ENCODE measurements at places on chromosomes 13 and 19.
A peak's percentile ranks its signal among the peaks of the same experiment; 100 is the strongest.

DNA sequence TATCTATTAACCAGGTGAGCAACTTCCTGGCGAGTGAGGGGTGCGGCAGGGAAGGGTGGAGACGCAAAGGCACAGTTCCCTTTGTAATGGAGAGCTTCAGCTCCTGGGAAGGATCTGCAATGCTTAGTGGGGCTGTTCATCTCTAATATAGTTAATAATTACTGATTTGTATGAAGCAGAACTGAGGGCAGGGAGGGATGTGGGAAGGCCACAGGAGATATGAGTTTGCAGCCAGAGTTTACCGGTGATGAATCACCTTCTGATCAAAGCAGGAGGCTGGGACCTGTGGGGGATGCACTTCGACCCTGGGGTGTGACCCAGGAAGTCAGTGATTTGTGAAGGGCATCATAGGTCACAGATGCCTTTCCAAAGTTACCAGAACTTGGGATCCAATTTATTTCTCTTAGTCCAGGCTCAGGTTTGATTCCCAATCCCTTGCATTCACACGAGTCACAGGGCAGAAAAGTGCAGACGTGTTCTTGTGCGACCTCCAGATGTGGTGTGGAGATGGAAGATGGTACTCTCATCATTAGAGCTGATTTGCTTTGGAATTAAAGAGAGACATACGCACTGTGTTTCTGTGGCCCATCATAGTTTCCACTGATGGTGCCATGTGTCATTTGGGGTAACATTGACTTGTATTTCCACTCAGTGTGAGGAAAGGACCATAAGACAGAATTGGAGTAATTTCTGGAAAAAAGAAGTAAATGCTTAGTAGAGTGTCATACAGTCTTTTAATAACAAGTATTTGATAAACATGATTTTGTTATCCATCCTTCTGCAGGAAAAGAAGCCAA lies 55.0 kb downstream of the LRCH1 start:
- H3K36me3 ChIP-seq = no peaks in the 10 kb centered on the region
- no peaks in the 10 kb centered on the region for H3K27me3 ChIP-seq
- no peak overlapping the region for H3K4me3 ChIP-seq
- peaks cover 70% of the 10 kb centered on the region for H3K4me1 ChIP-seq

GRCh38 chr13:73955977-73956500 lies 178.2 kb downstream of the KLF12 start:
- H3K27me3 ChIP-seq = no peaks in the 10 kb centered on the region
- H3K4me1 ChIP-seq = peaks cover 4% of the 10 kb centered on the region
- H3K36me3 ChIP-seq = no peaks in the 10 kb centered on the region
- H3K27ac ChIP-seq = no peak overlapping the region

DNA sequence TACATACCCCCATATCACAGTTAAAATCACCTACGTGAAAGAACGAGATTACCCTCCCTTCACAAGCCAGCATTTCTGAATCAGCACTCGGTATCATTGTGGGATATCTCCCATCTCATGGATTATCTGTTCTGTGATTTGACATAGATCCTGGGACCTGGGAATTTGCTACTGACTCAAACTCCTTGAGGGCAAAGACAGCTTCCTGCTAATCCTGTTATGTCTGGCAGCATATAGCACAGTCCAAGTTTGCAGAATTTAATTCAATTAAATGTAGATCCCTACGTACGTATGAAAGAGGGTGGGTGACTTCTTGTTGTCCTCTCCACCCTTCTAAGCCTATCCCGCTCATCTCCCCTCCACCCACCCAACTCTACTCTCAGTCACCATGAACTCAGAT lies 476.5 kb downstream of the KLF5 start:
- no peaks in the 10 kb centered on the region for H3K36me3 ChIP-seq
- no peaks in the 10 kb centered on the region for H3K27me3 ChIP-seq
- H3K27ac ChIP-seq = no peak overlapping the region
- no peak for DNase-seq

DNA sequence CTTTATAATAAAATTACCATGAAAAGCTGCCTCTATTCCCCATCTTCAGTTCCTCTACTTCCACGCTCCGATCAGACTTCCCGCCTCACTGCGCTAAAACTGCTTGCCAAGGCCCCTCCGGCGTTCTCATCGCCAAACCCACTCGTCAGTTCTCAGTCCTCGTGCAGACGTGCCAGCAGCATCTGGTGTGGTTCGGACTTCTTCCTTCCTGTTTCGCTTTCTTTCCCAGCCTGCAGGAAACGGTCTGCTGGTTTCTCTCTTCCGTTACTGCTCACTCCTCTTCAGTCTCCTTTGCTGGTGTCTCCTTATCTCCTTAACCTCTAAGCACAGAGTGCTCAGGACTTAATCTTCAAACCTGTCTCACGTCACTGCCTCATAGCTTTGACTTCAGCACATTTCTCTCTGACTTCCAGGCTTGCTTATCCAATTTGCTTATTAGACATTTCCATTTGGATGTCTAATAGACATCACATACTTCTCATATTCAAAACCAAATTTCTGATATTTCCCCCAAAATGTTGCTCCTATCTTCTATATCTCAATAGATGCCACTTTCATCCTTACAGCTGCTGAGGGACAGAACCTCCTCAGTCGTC lies 40.3 kb downstream of the RCBTB2 start:
- peak overlapping the region; percentile 10 for H3K4me3 ChIP-seq
- no peaks in the 10 kb centered on the region for H3K4me1 ChIP-seq
- H3K27ac ChIP-seq = peak overlapping the region; percentile 41

GRCh38 chr13:110154410-110154933 lies 152.5 kb downstream of the COL4A1 start:
- peaks cover 97% of the 10 kb centered on the region for H3K36me3 ChIP-seq
- DNase-seq = no peak
- no peak overlapping the region for H3K27ac ChIP-seq
- H3K27me3 ChIP-seq = no peaks in the 10 kb centered on the region
- no peak overlapping the region for H3K4me3 ChIP-seq
- H3K4me1 ChIP-seq = peaks cover 7% of the 10 kb centered on the region

DNA sequence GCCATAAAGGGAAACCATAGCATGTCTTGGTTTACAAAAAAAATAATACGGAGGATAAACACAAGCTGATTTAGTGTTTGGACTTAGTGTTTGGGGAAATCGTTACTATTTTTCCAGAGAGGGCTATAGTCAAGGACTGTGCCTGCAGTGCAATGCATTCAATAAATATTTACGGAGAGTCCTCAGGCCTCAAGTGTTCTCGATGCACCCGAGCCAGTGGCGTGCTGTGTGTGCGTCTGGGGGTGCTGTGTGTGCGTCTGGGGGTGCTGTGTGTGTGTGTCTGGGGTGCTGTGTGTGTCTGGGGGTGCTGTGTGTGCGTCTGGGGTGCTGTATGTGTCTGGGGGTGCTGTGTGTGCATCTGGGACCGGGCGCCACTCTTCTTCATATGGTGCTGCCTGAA lies 71.7 kb upstream of the GTF3A start:
- no peak for DNase-seq
- peak overlapping the region; percentile 5 for H3K4me3 ChIP-seq
- H3K27ac ChIP-seq = peak overlapping the region; percentile 75
- H3K27me3 ChIP-seq = no peaks in the 10 kb centered on the region
- H3K36me3 ChIP-seq = no peaks in the 10 kb centered on the region

DNA sequence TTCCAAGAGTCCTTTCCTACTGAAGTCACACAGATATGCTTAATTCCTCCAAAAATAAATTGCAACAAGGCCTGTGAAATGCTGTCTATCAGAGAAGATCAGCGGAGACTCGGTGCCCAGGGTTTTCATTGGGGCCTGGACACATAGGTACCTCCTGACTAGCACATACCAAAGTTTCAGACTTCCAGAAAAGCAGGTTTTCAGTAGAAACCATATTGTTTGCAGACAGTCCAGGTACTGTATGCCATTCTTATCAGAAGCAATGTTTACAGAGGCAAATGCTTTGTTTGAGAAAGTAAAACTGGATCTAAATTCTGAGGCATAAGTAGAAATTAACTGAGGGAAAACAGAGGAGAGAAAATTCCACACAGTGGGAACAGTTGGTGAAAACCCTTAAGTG lies 12.8 kb downstream of the ZNF229 start:
- no peaks in the 10 kb centered on the region for H3K4me1 ChIP-seq
- DNase-seq = no peak
- no peak overlapping the region for H3K27ac ChIP-seq
- H3K27me3 ChIP-seq = no peaks in the 10 kb centered on the region
- H3K36me3 ChIP-seq = peaks cover 76% of the 10 kb centered on the region

DNA sequence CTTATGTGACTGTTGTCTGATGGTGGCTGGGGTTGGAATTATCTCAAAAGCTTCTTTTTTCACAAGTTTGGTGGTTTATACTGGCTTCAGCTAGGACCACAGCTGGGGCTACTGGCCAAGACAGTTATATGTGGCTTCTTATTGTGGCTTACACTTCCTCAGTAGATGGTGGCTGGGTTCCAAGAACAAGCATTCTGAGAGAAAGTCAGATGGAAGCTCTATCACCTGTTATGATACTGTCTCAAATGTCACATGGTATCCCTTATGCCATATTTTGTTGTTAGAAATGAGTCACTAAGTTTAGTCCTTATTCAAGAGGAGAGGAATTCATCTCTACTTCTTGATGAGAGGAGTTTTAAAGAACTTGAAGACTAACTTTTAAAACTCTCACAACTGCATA lies 41.6 kb downstream of the NDFIP2 start:
- DNase-seq = no peak
- no peaks in the 10 kb centered on the region for H3K27me3 ChIP-seq
- no peak overlapping the region for H3K4me3 ChIP-seq
- H3K4me1 ChIP-seq = no peaks in the 10 kb centered on the region
- no peak overlapping the region for H3K27ac ChIP-seq
- peaks cover 16% of the 10 kb centered on the region for H3K36me3 ChIP-seq

GRCh38 chr19:9075064-9075949 lies 11.6 kb upstream of the OR1M1 start:
- H3K4me1 ChIP-seq = peaks cover 22% of the 10 kb centered on the region
- H3K36me3 ChIP-seq = no peaks in the 10 kb centered on the region
- peak overlapping the region; percentile 74 for H3K27ac ChIP-seq
- peak; percentile 93 for DNase-seq
- no peak overlapping the region for H3K4me3 ChIP-seq

GRCh38 chr19:13461536-13461935 lies 44.7 kb downstream of the CACNA1A start:
- H3K4me3 ChIP-seq = no peak overlapping the region
- no peaks in the 10 kb centered on the region for H3K27me3 ChIP-seq
- no peaks in the 10 kb centered on the region for H3K4me1 ChIP-seq
- no peak overlapping the region for H3K27ac ChIP-seq

DNA sequence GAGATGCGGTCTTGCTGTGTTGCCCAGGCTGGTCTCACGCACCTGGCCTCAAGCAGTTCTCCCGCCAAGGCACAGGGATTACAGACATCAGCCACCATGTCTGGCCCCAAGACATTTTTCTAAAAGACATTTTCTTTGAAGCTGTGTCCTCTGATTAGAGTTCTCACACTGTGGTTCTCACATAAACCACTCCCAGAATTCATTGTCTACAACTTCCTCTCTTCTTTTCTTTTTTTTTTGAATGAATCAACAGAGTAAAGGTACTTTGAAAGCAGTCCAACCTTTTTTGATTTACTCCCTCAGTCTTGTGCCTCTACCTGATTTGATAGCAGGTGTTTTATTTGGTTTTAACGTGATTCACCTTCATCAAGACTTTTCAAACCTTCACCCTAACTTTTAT lies 14.3 kb upstream of the SHD start:
- H3K4me1 ChIP-seq = peaks cover 4% of the 10 kb centered on the region
- H3K4me3 ChIP-seq = no peak overlapping the region
- DNase-seq = no peak
- H3K27me3 ChIP-seq = no peaks in the 10 kb centered on the region

DNA sequence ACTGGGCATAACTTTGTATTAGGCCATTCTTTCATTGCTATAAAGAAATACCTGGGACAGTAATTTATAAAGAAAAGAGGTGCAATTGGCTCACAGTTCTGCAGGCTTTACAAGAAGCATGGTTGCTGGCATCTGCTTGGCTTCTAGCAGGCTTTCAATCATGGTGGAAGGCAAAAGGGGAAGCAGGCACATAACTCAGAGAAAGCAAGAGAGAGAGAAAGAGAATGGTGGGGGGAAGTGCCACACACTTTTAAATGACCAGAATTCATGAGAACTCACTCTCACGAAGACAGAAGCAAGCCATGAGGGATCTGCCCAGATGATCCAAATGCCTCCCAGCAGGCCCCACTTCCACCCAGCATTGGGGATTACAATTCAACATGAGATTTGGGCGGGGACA lies 179.7 kb downstream of the SPRY2 start:
- no peak overlapping the region for H3K27ac ChIP-seq
- DNase-seq = no peak
- H3K4me1 ChIP-seq = no peaks in the 10 kb centered on the region

GRCh38 chr19:31574251-31574973 lies 225.2 kb upstream of the TSHZ3 start:
- H3K27me3 ChIP-seq = no peaks in the 10 kb centered on the region
- H3K27ac ChIP-seq = no peak overlapping the region
- no peaks in the 10 kb centered on the region for H3K36me3 ChIP-seq

- H3K36me3 ChIP-seq = no peaks in the 10 kb centered on the region
Measured at GRCh38 chr13:30149248-30149647, 158.1 kb downstream of the KATNAL1 start.

- H3K27ac ChIP-seq = no peak overlapping the region
- no peak overlapping the region for H3K4me3 ChIP-seq
- H3K27me3 ChIP-seq = no peaks in the 10 kb centered on the region
- no peak for DNase-seq
- H3K36me3 ChIP-seq = no peaks in the 10 kb centered on the region
- no peaks in the 10 kb centered on the region for H3K4me1 ChIP-seq
Measured at GRCh38 chr13:49840266-49840665, 47.8 kb upstream of the KPNA3 start.

DNA sequence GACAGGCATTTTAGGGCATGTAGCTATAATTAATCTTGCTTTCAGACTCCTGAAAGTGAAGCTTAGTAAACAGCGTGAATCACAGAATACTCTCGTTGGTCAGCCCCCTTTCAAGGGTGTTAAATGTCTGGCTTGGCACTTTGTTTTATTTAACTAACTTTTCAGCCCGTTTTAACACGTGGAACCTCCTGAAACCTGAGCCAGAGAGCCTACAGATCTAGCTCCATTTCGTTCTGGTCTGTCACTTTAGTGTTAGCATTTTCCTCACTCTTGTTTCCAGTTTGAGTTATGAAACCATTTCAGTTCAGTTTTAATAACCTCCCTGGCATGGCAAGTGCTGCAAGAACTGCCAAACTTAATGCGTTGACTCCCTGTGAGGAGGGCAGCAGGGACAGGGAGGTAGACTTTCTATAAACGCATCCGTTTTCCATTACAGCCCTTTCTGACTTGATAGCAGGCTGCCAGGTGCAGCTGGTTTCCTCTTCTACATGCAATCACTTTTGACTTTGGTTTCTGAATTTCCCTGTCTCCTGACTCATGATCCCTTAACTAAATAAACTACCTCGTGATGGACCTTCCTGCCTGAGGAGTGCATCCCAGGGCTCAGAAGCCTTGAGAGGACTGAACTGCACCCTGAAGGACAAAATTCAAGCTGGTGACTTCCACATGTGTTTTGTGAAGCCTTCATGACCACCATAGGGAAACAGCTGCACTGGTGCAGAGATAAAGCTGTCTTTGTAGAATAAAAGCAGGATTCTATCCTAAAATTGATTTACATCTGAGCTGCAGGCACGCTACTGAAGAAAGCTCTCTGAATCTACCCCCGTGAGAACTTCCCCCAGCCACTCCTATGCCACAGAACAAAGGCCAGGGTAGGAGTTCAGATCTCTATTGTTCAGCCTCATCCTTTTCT lies 192.6 kb downstream of the DLEU7 start:
- H3K4me1 ChIP-seq = peaks cover 10% of the 10 kb centered on the region
- no peak overlapping the region for H3K4me3 ChIP-seq
- H3K36me3 ChIP-seq = no peaks in the 10 kb centered on the region
- no peak overlapping the region for H3K27ac ChIP-seq
